ENCODE measurements at places on chromosomes 1 and 21.

DNA sequence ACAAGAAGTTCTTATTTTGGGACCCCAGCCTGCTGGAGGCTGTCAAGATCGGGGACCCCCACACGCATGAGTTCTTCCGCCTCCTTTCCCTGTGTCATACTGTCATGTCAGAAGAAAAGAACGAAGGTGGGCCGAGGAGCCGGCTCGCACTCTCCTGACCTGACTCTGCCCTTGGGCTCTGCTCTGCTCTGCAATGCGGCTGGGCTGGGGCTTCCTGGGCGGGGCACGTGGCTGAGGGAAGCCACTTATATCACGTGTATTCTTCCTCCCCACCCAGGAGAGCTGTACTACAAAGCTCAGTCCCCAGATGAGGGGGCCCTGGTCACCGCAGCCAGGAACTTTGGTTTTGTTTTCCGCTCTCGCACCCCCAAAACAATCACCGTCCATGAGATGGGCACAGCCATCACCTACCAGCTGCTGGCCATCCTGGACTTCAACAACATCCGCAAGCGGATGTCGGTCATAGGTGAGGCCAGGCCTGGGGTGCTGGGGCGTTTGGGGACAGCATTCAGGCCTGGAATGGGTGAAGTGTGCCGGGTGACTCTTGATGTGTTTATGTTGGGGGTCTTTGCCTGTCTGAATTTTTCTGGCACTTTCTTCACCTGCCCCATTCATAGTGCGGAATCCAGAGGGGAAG lies 17.6 kb downstream of the ATP8B2 start:
- no peak for DNase-seq

DNA sequence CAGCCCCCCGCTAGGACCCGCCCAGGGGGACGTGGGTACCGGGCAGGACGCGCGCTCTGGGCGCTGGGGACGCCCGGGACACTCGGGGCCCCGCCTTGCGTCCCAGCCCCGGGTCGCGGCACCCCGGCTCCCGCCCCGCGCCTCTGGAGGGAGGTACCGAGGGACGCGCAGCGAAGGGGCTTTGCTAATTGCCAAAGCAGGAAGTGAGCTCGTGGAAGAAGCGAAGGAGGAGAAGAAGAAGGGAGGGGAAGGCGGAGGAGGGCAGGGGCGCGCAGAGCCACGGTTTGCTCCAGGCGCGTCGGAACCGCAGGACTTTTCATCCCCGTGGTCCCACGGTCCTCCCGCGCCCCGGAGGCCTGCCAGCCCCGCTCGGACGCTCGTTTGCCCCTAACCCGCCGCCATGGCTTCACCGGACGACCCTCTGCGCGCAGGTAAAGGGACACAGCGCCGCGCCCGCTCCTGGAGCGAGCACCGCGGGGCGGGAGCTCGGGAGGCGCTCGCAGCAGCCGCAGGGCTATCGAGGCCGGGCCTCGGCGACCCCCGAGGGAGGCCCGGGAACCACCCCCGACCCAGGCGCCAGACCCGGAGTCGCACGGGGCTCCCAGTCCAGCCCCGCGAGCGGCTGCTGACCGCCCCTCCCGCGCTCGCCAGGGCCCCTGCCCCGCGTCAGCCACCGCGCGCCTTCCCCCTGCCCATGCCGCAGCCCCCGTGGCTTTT lies 1.3 kb downstream of the EDARADD start:
- DNase-seq, result no peak

- DNase-seq, result no peak
Observed at GRCh38 chr1:33182896-33183295, 1.1 kb upstream of the TRIM62 start.

DNA sequence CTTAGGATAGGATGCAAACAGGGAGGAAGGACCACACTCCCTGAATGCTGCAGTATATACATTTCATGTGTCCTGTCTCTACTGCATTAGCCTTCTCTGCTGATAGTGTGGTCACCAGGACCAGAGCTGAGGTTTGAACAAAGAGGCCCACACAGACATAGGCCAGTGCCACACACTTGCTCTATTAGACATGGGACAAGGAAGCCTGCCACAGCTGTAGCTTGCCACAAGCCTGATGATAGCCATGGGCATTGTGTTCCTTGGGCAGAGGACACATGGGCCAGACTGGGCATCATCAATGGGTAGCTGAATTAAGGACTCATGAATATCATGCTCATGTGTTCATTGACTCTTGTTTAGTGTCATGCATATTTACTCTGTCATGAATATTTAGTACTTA lies 10.4 kb downstream of the CAMSAP2 start:
- no peak for DNase-seq

DNA sequence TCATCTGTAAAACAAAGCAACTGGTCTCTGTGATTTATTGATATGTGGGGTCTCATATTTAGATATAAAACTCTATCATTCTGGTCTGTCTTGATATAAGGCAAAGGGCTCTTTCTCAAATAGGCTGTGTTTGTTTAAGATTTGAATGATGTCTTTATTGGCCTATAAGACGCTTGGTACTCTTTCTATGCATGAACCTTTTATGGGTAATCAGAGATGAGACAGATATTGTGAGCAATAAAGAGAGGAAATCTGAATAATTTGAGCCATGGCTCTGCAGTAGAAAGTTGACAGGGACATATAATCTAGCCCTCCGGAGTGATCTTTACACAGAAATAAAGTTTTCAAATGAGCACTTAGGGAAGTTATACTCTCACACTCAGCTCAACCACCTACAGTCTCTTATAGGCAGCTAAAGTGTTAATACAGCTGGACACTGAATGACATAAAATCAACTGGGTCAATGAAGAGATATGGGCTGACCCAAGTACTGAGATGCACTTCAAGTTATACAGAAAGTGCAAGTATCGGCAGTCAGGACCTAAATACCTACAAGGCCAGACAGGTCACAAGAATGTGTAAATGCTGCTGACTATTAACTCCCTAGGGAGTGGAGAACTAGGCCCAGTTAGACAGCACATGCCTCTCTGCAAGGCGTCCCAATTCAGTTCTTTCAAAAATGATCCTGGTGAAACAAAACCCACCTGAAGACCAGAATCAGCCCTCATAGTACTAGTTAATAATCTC lies 111.0 kb downstream of the PTPN14 start:
- DNase-seq, result no peak

- no peak for DNase-seq
Observed at GRCh38 chr1:101071470-101071891, 45.9 kb upstream of the DPH5 start.

GRCh38 chr1:28272215-28272852 lies 13.0 kb downstream of the SESN2 start:
- no peak for DNase-seq

GRCh38 chr1:88063605-88064004 lies 620.5 kb upstream of the PKN2 start:
- DNase-seq, result no peak

- DNase-seq, result no peak
Observed at GRCh38 chr1:96989302-96989701, 267.7 kb downstream of the PTBP2 start.

GRCh38 chr1:35509558-35509957 lies 47.6 kb downstream of the KIAA0319L start:
- no peak for DNase-seq

DNA sequence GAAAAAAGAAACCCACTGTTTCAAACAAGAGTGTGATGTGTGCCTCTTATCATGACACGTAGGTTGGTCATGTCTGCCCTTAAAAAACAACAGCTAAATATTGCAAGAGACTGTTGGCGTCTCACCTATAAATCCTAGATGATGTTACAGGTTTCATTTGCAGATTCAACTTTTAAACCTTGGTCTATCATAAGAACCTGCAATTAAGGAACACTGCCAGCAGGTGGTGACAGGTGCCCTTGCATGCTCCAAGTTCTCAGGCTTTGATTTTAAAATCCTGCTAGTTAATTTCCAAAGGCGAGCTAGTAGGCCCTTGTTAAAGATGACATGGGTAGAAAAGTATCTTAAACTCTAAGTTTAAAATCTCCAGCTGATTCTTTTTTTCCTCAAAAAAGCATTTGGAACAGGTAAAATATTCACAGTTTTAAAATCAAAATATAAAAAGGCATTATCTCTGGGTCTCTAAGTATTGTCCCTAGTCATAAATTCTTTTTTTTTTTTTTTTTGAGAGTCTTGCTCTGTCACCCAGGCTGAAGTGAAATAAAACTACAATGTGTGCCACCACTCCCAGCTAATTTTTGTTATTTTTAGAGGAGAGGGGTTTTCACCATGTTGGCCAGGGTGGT lies 39.1 kb downstream of the CLSTN1 start:
- peak; percentile 73 for DNase-seq

DNA sequence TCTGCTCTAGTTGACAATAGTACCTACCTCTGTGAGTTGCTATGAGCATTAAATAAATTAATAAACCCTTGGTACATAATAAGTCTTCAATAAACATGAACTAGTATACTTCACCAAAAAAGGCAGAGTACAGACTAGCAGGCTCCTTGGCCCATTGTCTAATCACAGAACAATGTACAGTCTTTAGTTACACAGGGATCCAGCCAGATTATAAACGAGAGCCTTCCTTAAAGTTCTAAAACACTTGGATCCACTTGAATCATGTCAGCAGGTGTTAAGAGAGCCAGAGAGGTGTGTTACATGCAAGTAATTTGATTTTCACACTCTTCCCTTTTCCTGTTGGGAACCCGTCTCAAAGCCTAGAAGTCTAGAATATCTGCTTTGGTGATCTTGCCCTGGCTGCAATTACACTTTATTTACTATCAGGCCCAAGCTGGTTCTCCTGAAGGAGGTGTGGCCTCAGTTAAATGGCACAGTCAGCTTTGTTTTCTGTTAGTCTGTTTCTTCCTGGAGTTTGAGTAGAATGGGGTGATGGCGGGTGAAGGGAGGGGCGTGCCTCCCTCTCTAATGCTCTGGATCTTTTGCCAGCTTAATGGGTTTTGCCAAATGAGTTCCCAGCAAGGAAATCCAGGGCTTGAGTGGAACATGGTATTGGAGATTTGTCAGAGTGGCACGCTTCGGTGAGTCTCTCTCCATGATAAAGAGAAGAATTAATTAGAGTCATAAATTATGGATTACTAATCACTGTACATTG lies 570.9 kb upstream of the CAMK1G start:
- no peak for DNase-seq

- DNase-seq, result no peak
Observed at GRCh38 chr1:217944550-217944949, 313.4 kb downstream of the SPATA17 start.

- DNase-seq, result no peak
Observed at GRCh38 chr1:78226784-78227183, 181.0 kb downstream of the GIPC2 start.

- peak; percentile 66 for DNase-seq
Observed at GRCh38 chr1:59689730-59690129, 125.0 kb upstream of the HOOK1 start.

- DNase-seq, result peak; percentile 58
Observed at GRCh38 chr1:203682473-203683383, 56.1 kb downstream of the ATP2B4 start.

GRCh38 chr21:16969636-16970035 lies 543.2 kb upstream of the CXADR start:
- no peak for DNase-seq

DNA sequence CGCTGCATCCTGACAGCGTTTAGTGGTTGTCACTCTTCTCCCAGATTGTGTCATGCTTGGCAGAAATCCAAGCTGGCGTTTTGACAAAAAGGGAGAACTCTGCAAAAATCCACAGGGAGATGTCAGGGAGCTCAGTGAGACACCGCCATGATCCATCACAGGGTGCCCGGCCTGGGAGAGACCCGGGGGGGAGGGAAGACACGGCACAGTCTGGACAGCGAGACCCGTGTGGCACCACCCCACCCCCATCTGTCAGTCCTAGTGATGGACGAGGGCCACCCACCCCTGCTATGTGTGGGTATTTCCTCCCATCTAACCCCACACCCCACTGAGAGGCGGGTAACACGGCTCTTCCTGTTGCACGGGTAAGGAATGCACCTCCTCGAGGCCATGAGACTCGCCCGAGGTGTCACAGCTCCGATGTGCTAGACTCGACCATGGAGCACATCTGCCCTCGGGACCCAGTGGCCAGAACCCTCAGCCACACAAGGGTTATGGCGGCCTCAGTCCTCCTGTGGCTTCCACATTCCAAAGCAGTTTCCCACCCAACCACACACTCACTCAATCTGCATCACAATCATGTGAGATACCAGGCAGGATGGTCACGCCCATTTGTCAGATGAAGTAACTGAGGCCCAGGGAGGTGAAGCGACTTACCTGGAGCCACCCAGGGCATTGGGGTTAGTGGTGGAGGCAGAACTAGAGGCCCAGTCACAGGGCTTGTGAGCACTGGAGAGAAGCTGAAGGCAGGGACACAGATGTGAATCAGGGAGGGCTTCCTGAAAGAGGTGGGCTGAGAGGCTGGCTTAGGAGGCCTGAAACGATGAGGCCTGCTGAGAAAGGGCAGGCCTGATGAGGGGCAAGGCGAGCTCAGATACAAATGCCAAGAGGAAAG lies 688.5 kb downstream of the MATN1 start:
- DNase-seq, result no peak

DNA sequence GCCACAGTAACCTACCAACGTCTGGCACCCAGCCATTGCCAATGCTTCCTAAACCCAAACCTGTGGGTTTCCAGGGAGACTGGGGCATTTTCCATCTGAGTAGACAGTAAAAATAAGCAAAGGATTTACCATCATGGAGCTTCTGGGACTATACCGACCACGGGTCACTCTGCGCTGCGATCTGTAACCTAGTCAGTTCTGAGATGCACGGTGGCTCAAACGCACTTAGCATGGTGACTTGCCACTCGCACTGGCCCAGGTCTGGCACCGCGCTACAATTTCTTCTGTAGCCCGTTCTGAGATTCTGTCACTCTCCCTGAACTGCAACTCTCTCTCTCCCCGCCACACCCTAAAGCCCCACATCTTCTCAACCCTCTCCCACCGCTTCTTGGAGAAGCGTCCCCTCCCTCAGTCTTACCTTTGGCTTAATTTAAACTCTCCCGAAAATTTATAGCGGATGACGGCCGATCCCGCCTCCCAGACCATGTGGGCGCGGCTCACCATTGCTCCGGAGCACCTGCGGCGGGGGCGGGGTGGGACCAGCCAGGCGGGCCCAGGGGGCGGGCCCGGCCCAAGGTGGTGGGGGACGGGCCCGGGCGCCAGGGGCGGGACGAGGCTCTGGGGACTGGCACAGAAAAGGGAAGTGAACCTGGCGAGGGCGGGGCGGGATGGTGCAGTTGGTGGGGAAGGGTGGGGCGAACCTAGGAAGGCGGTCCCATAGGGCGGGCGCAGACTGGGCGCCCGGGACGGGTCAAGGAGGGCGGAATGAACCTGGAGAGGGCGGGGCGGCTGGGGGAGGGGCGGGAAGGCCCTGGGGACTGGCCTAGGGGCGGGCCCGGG lies 493 bp upstream of the MAP3K21 start:
- peak; percentile 94 for DNase-seq

Data from NCI-H510A (cell line).